ENCODE measurements at places on chromosomes 5 and 9.

- peak; percentile 25 for DNase-seq
These were observed at the start of gene PTCH1 for GRCh38 chr9:95516734-95517558. Gene PTCH1, minus strand, starts transcription at chr9:95516971.

DNA sequence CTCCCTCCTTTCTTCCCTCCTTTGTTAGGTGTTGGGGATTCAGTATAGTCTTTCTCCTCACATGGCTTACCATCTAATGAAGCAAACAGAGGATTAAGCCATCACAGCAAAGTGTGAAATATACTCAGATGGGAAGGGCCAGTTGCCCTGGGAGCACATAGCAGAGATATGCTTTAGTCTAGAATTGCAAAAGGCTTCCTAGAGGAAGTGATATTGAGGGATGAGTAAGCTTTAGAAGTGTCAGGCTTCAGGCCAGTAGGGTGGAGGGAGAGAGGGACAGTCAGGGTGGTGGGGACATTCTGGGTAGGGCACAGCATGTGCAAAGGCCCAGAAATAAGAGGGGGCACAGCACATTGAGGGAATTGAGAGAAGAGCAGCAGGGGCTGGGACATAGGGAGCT is 46.2 kb upstream of the GLRA1 start:
- no peak for DNase-seq

DNA sequence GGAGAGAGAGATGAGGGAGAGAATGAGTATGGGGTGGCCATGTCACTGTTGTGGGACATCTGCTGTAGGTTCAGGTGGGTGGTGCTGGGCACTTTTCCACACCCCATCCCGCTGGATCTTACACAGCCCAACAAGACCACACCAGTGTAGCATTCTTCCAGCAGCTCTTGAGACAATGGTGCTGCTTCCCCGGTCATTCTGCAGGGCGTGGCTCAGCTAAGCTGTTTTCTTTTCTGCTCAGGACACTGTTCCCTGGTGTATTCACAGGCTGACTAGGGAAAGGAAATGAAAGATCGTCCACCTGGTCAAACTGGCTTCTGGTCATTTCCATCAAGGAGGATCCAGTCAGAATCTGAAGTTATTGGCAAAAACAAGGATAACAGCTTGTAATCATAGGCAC is 75.6 kb downstream of the S1PR3 start:
- DNase-seq: no peak

- DNase-seq: no peak
These were observed 420.6 kb upstream of the SLC30A5 start for GRCh38 chr5:68673106-68673822.

DNA sequence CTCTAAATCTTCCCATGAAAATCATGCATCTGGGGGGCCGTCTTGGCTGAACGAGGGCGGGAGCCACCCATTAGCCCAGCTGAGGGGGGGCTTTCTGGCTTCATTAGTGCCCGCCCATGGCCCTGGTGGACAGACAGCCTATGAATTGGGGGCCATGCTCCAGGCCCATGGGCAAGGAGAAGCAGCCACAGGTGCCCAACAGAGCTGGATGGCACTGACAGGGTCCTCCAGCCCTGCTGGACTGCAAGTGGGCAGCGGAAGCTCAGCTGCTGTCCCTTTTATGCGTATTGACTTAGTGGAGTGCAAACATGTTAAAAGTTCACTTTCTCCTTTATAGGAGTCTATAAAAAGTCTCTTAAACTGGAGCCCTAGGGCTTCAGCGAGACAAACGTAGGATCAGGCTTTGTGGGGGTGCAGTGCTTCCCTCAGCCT is 75.3 kb downstream of the MACROH2A1 start:
- DNase-seq: no peak

DNA sequence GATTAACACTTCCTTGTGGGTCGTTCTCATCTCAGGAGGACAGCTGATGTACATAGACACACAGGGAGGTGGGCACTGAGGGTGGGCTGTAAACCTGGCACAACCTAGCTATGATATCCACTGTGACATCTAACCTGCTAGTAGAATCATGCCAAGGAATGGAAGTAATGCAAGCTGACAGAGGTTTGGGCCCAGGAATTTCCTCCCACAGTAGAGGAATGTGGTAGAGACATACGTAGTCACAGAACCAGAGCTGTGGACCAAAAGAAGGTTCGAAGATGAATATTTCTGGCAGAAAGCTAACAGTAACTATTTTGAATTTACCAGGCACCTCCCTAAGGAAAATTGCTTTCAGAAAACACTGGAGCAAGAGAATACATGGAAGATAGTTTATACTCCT is 15.2 kb upstream of the DNAJC25 start:
- no peak for DNase-seq
